ENCODE measurements at places on chromosomes 2 and 18.

DNA sequence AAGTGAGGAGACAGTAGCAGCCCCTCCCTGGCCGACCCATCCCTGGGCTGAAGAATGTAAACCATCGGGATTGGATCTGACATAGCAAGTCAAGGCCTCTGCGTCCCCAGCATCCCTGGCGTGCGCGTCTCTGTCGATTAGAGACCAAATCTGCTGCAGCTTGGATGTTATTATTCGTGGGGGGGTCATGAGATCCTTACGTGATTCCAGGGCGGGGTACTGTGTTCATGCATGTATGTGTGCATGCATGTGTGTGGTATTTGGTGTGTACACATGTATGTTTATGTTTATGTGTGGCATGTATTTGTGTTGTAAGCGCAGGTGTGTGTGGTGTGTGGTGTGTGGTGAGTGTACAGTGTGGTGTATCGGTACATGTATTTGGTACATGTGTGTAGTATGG lies 741.8 kb upstream of the SALL3 start:
- DNase-seq = no peak

DNA sequence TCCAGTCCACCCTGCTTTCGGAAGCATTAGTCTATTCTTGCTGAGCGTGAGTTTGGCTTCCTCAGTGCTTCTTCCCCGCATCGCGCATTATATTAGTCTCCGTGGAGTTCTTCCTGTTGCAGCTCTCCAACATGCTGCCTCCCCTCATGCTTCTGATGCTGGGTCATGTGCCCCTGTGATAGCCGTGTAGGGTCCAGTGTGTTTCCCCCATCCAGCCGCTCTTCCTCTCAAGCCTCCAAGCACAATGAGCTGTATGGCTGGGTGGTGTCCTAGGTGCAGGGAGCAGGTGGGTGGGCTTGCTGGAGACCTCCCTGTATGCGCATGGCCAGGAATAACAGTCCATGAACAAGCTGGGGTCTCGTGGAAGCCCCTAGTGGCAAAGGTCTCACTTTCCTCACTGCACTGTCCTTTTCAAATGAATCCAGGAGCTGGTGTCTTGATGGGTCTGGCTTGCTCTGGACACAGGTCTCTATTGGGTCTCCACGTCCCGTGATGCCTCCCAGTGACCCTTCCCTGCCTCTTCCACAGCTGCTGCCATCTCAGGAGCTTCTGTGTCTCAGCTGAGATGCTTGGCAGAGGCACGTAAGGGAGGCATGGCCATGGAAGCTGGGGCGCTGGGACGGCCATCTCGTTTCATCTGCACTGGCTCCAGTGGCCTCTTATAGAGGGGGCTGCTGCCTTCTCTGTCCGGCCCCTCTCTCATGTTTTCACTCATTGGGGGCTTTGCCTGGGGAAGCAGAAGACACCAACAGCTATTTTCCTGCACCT lies 54.8 kb upstream of the HDAC4 start:
- no peak for DNase-seq

DNA sequence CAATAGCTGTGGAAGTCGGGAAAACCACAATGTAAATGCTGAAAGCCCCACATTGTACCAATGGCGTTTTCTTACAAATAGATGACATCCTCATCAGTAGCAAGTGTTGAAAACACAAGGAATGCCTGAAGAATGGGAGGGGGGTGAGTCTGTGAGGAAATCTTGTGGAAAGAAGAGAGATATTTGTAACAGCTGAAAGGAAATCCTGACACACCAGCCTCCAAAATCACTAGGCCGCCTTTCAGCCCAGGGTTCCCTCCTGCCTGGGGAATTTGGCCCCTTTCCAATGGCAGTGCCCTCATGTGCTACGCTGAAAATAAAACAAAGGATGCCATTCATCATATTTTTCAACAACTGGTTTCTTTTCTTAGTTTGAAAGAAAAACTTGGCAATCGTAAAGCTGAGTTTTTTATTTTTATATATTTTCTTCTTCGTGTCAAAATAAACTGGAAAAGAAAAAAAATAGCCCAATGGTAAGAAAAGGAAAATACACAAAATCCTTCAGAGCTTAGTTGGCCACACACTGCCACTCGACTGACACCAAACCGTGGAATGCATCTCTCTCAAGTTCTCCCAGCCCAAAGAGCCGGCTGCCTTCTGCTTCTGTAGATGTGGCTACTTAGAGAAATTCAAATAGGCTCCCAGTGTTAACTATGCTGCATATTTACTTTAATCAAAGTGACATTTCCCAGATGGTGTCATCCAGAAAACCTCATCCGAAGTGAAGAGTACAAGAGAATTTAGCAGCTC lies 52.0 kb downstream of the FTCDNL1 start:
- peak; percentile 40 for DNase-seq

DNA sequence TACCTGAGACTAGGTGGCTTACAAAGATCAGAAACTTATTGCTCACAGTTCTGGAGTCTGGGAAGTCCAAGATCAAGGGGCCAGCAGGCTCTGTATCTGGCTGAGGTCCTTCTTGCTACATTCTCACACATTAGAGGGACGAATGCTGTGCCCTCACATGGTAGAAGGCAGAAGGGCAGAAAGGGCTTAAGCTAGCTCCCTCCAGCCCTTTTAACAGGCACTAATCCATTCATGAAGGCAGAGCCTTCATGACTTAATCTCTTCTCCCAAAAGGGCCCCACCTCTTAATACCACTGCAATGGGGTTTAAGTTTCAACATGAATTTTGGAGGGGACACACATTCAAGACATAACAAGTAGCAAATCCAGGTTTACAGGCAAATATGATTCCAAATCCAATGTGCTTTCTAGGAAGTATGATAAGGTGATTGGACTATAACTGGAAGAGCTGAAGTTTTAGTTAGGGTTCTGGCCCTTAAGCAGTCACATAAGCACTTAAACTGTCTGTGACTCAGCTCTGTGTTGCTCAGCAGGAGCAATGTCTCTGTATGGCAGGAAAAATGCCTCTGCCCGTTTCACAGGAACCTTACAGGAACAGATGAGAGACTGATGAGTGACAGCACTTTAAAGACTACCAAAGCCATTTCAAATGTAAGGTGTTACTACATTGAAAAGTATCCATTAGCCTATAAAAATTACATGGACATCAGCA lies 119.6 kb upstream of the PTPRM start:
- peak; percentile 37 for DNase-seq

GRCh38 chr2:52810460-52810859 lies 957.1 kb upstream of the CHAC2 start:
- peak; percentile 70 for DNase-seq

DNA sequence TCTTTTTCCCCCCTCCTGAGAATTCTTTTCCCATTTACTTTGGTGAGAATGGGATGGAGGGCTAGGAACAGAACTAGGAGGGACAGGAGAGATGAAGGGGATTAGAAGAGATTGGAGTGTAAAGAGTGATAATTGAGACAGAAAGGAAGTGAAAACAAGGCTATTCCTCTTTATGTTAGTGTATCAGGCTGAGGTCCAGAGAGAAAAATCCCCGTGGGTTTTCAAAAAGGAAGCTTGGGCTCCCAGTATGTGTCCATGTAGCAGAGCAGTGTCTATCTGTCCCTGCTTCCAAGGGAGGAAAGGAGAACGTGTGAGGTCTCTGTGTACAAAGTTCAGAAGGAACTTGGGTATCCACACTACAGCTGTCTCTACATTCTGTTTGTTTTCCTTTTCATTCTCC lies 59.9 kb upstream of the KCNE4 start:
- no peak for DNase-seq

DNA sequence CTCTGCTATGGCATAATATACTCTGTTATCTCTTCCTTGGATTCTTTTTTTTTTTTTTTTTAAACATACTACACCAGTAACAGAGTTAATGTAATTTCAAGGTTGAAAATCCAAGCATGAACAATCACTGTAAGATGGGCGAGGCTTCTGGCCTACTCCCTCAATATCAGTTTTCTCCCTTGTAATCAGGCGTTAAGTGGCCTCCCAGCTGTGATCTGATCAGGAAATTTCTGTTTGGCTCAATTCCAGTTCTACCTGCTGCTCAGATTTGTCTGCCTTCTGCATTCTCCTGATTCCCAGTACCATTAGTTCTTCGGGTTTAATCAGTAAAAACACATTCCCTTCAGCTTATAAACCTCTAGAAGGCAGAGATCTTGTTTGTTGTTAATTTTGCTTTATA lies 18.6 kb downstream of the PRKD3 start:
- DNase-seq = peak; percentile 78

DNA sequence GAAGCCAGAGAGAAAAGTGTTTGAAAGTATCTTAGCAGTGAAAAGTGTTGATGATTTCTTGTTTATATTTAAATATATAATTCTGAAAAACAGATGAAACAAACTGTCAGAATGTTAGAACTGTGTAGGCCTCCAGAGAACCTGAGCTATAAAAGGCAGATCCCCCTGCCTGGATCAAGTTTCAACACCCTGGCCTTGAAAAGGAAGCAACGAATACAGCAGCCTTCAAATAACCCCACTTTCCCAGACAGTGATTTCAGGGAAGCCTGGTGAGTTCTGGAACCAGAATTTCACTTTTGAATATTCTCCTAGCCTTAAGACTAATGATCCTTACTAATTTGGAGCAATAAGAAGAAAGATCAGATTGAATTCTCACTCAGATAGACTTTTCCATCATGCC lies 13.3 kb upstream of the TRIM43 start:
- no peak for DNase-seq

All from mesendoderm (in vitro differentiated cells).